Activated CD4-positive, alpha-beta T cell treated with anti-CD3 and anti-CD28 coated beads, Interleukin-2, amount 50 U/mL, for 1 hour (primary cell): ENCODE measurements at places on chromosomes 4 and X.

DNA sequence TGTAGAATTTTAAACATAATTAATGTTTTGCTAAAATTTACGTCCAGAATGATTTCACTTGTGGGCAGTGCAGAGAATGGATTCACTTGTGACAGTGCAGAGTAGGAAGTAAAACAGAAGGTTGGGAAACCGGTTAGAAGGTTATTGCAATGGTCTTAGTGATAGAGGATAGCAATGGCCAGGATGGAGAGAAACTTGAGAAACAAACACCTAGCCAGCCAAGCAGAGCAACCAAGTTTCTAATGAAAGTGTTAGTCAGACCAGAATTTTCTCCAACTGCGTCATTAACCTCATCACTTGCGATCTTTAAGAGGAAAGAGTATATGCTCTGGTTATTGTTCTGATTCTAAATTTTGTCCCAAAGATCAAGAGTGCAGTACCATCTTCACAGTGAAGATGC is 50.0 kb upstream of the TBC1D9 start:
- DNase-seq = no peak

DNA sequence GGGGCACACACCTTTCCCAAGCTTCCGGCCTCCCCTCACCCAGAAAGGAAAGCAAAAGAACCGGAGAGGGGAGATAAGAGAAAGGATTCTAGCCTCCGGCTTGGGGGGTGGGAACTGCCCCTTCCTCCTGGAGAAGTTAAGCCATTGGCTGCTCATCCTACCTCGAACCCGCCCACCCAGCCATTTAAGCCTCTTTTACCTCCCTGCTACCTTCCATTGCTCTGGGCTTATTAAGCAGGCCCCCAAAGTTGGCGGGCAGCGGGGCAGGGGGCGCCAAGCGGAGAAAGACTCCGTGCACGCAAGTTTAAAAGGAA is 2.3 kb downstream of the MAML3 start:
- DNase-seq = peak; percentile 58

GRCh38 chr4:58119298-58119697 is 1009.1 kb upstream of the IGFBP7 start:
- no peak for DNase-seq

DNA sequence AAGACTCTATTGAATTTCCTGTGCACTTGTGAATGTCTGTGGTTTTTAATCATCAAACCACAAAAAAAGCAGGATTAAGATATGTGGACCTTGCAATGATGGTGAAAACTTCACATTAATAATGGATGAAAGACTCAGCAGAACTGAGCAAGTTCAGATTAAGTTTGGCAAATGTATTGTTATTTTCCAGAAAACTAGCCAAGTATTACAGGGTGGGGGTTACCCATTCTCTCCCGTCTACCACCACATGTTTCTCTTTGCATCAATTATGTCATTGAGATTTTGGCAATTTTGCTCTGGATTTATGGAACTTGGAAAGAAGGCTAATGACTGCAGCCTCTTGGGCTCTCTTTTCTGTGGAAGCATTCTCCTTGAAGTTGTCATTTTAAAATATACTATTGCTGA is 577.1 kb downstream of the ANKRD50 start:
- no peak for DNase-seq

- no peak for DNase-seq
Measured at GRCh38 chrX:103640401-103641155, 11.8 kb downstream of the TCEAL1 start.

DNA sequence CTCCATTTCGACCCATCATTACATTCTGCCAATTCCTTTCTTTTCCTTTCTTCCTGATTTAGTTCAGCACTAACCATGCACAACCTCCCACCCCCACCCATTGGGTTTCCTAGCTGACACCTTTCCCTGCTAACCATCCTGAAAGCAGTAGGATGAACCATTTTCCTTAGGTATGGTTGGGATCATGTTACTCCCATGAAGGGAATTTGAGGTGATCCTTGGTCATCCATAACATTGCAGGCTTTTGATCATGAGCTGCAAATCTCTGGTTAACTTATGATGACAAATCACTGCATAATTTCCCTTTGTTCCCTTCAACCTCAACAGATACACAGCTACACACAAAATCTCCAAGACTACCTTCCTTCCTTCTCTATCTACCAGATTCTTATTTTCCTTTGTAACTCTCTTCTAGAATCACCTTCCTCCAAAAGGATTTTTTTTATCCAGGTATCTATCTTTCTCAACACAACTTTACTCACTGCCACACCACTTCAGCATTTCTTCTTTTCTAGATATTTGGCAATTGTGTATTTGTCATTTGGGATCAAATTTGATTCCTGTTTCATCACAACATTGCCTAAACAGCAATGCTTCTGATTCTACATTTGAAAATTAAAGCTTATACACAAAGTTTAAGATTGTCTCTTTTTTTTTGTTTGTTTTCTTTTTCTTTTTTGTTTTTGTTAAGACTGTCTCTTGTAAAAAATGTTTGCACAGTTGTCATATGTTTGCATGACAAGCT is 145.1 kb downstream of the RBM47 start:
- DNase-seq = no peak

DNA sequence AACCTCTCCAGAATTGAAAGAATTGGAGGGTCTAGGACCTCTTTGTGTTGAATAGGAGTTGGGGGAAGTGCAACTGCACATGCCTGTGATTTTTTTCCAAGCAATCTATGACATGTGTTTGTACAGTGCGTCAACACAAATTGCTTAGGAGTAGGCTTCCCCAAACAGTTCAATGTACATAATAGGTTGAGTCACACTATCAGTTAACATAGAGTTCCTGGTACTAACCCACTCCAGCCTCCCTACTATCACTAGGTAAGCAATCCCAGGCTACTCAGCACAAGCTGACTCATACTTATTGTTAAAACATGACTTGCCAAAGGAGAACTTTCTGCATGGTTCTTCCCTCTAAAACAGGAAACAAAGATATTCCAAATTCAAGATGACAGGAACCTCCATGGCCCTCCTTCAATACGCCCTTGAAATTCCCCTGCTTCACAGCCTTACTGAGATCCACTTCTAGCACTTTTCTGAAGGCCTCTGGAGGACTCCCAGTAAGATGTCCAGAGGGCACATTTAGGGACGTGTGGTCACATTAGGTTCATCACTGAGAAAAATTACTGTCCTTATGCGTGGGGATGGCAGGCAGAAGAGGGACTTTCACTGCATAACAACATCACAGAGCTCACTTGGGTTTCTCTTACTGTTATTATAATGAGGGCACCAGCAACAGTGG is 8.4 kb upstream of the VSIG1 start:
- DNase-seq = no peak

DNA sequence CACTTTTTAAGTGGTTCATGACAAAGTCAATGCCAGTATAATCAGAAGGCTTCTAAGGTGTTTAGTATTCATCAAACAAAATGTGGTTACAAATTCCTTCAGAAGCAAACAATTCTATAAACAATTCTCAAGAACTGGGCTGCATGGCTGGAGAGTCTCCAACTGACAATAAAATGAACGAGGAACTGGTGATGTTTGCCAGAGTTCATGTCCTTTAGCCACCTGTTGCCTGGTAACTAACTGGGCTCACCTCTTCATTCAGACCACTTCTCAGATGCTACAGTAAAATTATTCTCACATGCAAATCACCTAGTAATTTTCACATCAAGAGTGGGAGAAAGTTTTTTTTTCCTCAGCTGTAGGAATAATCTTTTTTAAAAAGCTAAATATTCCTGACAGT is 53.3 kb downstream of the CAMK2D start:
- no peak for DNase-seq
